Cortex of kidney (tissue), 1 donor: ENCODE measurements at places on chromosomes 16 and 17.

- DNase-seq = no peak
These were observed 60.5 kb downstream of the CREBBP start for GRCh38 chr16:3819746-3820724.

DNA sequence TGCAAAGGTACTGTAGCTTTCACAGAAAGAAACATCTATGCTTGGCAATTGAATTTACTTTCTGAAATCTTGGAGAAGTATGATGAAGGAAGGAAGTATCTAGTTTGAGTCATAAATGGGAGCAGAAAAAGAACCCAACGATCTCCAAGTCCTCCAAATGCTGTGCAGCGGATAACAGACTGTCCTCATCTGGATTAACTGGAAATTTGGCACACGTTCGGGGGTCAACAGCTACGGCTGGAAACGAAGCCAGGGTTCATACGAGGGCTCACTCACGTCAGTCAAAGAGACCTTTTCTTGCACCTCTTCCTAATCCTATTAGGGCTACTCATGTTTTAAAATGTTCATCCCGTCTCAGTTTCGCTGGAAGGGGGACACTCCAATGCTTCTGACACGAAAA is 152.0 kb downstream of the ZFHX3 start:
- DNase-seq = no peak

- DNase-seq = no peak
These were observed 1.0 kb upstream of the ANKRD40CL start for GRCh38 chr17:50768346-50768761.

GRCh38 chr16:58500430-58501241 is 693 bp downstream of the NDRG4 start:
- no peak for DNase-seq

DNA sequence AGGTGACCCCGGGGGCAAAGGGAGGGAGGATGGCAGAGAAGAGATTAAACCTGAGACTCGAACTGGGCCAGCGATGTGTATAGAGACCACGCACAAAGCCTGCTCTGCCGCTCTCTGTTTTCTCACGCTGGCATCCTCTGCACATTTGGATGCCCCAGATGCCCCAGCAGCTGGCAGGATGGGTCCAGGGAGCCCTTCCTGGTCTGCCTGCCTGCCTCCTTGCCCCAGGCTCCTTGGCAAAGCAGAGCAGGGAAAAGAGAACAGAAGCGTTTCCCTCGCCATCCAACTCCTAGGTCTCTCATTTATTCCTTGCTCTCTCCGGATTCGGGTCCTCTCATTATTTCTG is 5.2 kb upstream of the PIPOX start:
- no peak for DNase-seq
